Erythroblast (primary cell): ENCODE measurements at places on chromosomes 3 and 15.

DNA sequence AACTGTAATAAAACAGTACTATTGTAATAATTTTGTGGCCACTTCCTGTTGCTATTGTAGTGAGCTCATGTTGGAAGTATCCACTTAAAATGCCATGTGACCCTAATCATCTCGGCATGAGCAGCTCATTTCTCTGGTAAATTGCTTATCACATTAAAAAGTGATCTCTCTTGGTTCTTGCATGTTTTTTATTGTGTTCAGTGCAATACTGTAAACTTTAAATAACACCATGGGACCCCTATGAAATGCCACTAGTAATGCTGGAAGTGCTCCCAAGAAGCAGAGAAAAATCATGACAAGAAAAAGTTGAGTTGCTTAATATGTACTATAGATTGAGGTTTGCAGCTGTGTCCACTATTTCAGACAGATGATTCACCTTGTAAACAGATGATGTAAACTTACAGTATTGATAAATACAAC lies 45.6 kb downstream of the NMD3 start:
- DNase-seq: no peak

- peak; percentile 40 for DNase-seq
Observed at GRCh38 chr3:183698318-183698751, 738 bp downstream of the YEATS2 start.

- DNase-seq: no peak
Observed at GRCh38 chr3:170732660-170733245, 137.2 kb downstream of the RPL22L1 start.

DNA sequence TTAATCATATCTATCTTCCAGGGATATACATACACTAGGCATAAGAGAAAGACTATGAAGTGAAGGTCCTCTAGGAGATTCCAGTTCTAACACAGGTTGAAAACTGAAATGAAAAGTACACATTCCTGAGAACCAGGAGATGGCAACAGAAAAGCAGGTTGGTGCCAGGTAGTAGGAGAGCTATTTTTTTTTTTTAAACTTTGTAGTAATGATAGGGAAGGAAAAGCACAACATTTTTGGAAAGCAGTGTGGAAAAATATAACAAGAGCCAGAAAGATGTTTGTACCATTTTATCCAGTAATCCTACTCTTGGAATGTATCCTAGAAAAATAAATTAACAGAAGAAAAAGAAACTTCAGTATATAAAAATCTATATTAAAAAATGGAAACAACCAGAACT lies 189.9 kb downstream of the DTWD1 start:
- DNase-seq: no peak

DNA sequence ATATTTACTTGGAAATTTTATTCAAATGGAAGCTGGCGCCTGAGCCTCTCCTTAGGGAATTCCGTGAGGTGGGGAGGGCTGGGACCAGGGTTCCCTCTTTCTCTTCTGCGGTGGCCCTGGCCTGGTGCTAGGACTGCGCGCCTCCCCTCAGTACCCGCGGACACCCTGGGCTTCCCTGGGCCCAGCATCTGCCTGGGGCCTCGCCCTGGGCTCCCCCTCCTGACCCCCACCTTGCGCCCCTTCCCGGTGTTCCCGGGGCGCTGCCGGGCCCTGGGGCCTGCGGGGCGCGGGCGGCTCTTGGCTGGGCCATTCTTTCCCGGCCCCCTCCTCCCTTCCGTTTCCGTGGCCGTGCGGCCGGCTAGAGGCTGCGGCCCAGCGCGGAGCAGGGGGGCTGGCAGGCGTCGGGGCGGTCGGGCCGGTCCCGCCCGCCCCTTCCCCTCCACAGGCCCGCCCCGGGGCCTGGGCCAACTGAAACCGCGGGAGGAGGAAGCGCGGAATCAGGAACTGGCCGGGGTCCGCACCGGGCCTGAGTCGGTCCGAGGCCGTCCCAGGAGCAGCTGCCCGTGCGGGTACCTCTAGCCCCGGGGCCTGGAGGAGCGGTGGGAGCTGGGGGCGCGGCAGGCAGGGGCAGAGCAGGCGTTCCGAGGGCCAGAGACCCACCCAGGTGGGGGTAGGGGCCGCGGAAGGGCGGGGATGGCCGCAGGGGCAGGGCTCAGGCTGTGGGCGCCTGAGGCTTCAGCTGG lies at the start of gene FES:
Gene FES (plus strand): TSS at position 529 of the 743 bp plus-strand sequence. CDS start 542 bp downstream, outside the sequence.
- peak; percentile 64 for DNase-seq

GRCh38 chr3:72482589-72483321 lies 365.5 kb downstream of the SHQ1 start:
- DNase-seq: peak; percentile 41

- DNase-seq: peak; percentile 85
Observed at GRCh38 chr3:101849714-101850245, 466 bp downstream of the NFKBIZ start.

- DNase-seq: peak; percentile 83
Observed at GRCh38 chr3:9503283-9503682, 50.3 kb downstream of the LHFPL4 start.

DNA sequence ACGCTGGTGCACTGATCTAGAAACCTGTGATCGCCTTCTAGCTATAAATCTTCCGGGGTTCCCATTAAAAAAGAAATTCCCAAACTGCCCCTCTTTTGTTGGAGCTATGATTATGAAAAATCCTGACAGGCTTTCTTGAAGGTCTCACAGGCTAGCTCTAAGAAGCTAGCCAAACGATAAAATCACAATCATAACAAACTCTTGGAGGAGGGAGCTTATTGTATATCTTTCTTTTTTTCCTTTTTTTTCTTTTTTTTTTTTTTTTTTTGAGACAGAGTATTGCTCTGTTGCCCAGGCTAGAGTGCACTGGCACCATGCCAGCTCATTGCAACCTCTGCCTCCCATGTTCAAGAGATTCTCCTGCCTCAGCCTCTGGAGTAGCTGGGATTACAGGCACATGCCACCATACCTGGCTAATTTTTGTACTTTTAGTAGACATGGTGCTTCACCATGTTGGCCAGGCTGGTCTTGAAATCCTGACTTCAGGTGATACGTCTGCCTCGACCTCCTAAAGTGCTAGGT lies 72.0 kb downstream of the MYO1E start:
- DNase-seq: no peak

GRCh38 chr3:160003520-160004128 lies 15.0 kb downstream of the IL12A start:
- peak; percentile 15 for DNase-seq

DNA sequence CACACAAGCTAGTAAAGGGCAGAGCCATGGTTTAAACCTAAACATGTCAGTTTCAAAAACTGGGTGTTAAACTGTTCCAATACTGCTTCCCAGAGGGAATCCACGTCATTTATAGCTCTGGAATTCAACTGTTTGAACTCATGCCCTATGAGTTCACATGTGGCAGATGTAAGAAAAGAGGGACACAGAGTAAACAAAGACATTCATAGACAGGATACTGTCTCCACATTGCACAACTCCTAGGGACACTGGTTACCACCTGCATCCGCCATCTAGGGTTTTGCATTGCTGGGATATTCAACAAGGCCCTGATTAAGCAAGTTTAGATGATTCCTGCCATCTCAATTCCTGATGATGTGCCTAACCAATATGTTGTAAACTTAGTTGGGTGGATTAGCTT lies 134.1 kb upstream of the COL8A1 start:
- no peak for DNase-seq

DNA sequence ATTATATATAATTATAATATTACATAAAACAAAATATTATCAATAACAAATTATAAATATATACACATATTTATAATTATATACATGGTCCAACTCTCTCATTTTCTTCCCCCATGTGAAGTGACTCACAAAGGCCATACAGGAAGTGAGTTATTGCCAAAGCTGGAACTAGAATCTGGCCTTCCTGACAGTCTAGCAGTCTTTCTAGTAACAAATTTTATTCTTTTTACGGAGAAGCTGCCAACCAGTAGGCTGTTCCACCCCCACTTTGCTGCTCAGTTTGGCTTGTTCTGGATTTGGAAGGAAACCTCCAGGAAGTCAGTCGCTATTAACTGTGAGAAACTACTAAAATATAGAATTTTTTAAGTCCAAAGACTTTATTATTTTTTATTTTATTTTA lies 79.6 kb downstream of the DHX36 start:
- no peak for DNase-seq

GRCh38 chr3:17192995-17193394 lies 308.2 kb downstream of the PLCL2 start:
- peak; percentile 25 for DNase-seq

DNA sequence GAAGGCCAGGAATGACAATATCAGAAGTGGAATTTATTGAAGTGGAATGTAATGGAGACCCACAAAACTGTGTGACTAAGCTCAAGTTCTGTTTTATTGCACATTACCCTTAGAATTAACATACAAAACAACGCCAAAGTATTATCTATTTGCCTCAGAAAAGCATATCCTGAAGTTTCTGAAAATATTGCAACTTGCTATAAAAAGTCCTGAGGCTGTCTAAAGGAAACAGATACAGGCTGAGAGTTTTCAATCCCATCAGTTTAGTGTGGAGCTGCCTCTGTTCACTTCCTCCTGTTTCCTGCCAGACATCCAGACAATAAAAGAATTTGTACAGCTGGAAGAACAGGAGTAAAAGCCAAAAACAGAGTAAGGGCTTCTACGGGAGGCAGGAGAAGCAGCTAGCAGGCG lies 108.8 kb downstream of the FBN1 start:
- no peak for DNase-seq

DNA sequence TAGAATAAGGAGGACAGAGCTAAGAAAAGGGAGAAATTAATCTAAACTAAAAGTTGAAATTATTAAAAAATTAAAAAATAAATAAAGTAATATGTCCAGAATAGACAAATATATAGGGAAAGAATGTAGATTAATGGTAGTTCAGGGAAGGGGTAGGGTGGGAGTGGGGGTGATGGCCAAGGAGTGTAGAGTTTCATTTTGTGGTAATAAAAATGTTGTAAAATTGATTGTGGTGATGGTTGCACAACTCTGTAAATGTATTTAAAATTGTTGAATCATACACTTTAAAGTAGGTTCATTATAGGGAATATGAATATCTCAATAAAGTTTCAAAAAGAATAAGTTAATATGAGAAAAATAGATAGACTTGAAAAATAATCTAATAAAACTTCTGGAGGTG lies 21.0 kb upstream of the FNDC3B start:
- DNase-seq: no peak

- DNase-seq: no peak
Observed at GRCh38 chr15:72797834-72798233, 14.3 kb upstream of the ADPGK start.

DNA sequence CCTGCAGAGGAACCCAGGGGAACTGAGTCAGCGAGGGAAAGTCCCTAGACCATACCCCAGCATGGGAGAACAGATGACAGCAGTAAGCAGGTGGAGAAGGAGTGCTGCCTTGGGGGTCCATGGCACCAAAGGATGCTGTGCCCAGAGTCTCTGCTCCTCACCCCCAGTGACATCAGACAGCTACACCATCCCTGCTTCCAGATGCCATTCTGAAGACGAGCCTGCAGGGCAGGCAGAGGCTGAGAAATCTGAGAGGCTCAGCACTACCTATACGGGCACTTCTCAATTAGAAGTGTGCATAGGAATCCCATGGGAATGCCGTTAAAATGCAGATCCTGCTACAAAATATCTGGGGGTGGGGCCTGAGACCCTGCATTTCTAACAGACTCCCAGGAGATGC lies 211.3 kb upstream of the NSMCE3 start:
- no peak for DNase-seq

DNA sequence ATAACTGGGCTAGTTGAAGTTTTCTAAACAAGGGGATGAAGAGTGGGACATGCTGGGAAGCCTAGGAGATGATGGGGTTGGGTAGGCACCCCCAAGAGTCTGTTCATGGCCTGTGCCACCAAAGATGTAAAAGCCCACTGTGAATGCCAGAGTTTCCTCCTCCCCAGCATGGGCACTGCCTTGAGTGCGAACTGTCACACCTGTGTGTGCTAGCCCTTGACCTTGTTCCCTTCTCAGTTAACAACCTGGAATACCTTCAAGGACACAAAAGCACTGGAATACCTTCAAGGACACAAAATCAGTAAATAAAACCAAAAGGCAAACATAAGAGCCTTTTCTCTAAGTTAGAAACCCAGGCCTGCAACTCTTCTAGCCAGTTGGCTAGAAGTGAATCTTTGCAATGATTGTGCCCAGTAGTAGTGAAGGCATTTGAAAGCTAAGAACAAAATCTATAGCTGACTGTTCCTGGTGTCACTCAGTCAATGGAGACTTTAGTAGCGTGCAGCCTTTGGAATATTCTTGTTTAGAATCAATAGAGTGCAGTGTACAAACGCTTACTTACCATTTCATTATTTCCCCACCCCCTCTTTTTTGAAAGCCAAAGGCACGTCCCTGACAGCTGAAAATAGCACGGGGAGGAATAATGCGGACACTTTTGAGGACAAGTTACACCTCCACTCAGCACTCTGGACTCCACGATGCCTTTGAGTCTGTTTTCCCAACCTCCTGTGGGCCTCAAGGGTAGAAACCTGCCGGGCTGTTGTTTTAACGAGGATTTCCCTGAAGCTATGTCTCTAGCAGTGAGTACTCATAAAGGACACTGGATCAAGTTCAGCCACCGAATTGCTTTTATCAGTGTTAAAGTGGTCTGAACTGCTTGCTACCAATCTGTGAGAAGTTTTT lies 24.2 kb downstream of the PSMD6 start:
- no peak for DNase-seq

DNA sequence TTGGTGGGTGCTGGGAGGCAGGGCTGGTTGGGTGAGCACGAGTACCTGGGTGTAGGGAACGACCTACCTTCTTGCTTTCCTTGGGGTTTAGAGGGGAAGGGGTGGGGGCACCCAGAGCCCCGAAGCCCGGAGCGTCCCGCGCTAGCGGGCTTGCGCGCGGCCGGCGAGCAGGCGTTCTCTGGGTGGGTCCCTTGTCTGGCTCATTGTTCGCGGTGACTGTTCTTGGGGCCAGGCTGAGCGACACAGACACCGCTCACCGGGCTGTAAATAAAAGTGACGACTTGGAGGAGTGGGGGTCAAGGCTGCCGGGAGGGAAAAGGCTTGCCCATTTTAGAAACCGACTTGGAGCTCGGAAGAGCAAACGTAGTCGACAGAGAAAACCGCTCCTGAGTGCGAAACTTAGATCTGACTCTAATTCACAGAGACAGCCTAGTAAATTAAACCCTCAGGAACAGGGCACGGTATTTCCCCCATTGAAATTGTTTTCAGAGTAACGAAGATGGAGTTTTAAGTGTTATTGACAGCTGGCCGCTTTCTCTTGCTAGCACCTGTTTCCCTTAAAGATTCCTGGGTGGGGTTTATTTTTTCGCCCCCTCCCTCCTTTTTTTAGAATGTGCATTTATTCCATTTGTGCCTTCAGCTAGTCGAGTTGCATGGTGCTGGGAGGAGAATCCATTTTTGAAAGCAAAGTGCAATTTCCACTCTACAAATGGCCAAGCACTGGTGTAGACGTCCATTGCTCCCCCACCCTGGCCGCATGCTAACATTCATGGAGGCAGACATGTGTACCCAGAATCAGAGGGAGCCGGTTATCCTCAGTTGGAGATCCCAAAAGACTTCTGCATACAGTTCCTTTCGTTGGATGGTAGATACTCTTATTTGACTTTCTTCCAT lies 532.1 kb upstream of the SEMA6D start:
- DNase-seq: no peak

GRCh38 chr15:77024273-77025082 lies 29.6 kb downstream of the PSTPIP1 start:
- peak; percentile 51 for DNase-seq

DNA sequence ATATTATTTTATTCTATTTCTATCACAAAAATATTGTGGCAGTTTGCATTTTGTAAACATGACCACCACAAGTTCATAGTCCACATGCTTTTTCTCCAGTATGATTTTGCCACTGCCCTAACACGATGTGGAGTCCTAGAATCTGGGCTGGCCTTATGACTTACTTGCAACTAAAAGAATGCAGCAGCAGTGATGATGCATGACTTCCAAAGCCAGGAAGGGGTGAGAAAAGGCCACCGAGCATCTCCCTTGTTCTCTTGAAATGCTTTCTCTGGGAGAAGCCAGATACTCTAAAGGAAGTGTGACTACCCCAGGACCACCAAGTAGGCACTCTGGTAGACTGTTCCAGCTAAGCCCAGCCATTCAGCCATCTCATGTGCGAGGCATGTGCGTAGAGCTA lies 191.6 kb upstream of the MRPL3 start:
- DNase-seq: no peak
